ENCODE measurements at places on chromosomes 7 and 10. TPM values are rescaled to one million over a fixed set of nuclear protein-coding genes. Genes with fewer than 3 reads are reported as not detected.

GRCh38 chr10:13989616-13990015 is 341.1 kb downstream of the FRMD4A start:
- H3K4me1 ChIP-seq: peaks cover 6% of the 10 kb centered on the region
- no peak for DNase-seq
- no peaks in the 10 kb centered on the region for H3K36me3 ChIP-seq
- H3K27me3 ChIP-seq: no peaks in the 10 kb centered on the region
- peak overlapping the region; percentile 46 for H3K27ac ChIP-seq
- no peak overlapping the region for H3K4me3 ChIP-seq

DNA sequence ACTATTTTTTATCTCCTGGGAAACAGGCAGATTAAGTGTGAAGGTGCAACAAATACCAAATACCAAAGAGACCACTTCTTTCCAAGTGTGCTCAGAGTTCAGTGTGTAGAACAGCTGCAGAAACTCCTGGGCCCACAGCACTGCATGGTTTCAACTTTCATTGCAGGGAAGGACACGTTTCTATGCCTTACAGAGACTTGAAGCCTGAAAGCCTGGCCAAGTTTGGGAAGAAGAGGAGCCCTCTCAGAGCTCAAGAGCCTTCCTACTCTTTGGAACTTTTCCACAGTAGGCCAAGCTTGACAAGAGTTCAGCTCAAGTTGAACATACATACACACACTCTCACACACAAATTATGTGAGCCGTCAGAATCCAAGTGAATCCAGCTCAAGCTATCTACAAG is 2.5 kb downstream of the HOXA4 start:
- H3K36me3 ChIP-seq: no peaks in the 10 kb centered on the region
- peak overlapping the region; percentile 94 for H3K27ac ChIP-seq
- H3K4me3 ChIP-seq: no peak overlapping the region
- no peak for DNase-seq
- H3K4me1 ChIP-seq: peaks cover 57% of the 10 kb centered on the region
- H3K27me3 ChIP-seq: no peaks in the 10 kb centered on the region

GRCh38 chr10:75654772-75655171 is 223.3 kb downstream of the LRMDA start:
- H3K36me3 ChIP-seq: no peaks in the 10 kb centered on the region
- DNase-seq: no peak
- H3K4me3 ChIP-seq: no peak overlapping the region

GRCh38 chr7:26343320-26343832 is 51.7 kb downstream of the SNX10 start:
- DNase-seq: no peak
- no peak overlapping the region for H3K27ac ChIP-seq
- no peak overlapping the region for H3K4me3 ChIP-seq
- no peaks in the 10 kb centered on the region for H3K4me1 ChIP-seq
- no peaks in the 10 kb centered on the region for H3K36me3 ChIP-seq

DNA sequence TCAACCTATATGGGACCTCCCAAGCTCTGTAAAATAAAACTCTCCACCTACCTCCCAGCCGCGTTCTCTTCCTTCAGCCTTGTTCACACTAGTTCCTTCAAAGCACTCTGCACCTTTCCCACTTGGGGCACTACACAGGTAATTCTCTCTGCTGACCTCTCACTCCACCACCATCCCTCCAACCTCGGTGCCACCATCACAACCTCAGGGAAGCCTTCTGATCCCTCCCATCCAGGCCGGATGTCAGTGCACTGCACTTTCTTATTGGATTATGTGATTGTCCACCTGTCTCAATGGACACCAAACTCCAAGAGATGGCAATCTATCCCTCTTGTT is 7.0 kb downstream of the LARP4B start:
- no peak overlapping the region for H3K4me3 ChIP-seq
- no peak for DNase-seq
- no peaks in the 10 kb centered on the region for H3K36me3 ChIP-seq
- H3K27me3 ChIP-seq: no peaks in the 10 kb centered on the region
- H3K4me1 ChIP-seq: peaks cover 58% of the 10 kb centered on the region
- H3K27ac ChIP-seq: no peak overlapping the region

DNA sequence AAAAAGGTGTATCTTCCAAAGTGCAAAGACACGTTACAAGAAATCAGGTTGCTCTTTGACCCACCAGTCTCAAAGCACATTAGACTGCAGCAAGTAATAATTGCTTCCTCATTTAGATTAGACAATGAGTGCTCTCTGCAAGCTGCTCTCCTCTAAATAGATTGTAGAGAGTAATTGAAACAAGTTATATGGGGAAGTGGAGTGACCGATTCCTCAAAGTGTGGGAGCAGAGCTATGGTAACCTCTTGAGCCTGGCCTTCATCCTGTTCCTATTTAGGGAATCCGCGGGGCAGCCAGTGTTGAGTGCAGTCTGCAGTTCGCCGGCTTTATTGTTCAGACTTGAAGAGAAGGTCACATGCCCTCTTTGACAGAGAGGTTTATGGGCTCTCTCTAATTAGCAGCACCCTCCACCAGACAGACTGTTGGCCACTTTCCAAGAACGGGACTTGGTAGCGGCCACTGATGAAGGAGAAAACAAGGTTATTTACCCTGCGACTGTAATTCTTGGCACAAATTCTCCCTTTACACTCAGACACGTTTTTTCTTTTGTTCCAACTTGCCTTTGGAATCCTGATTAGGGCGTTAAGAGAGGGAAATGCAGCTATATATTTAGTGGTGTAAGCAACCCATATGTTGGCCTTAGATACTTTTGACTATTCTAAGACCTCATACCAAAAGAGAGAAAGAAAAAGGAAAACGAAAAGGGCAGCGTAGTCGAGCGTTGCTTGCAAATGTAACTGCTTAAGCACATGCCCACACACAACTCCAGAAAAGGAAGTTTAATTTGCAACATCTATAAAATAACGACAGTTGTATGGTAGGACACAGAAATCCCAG is 107.5 kb downstream of the REEP3 start:
- no peaks in the 10 kb centered on the region for H3K36me3 ChIP-seq
- peak; percentile 59 for DNase-seq
- H3K4me3 ChIP-seq: peak overlapping the region; percentile 79
- peak overlapping the region; percentile 95 for H3K27ac ChIP-seq
- no peaks in the 10 kb centered on the region for H3K27me3 ChIP-seq

DNA sequence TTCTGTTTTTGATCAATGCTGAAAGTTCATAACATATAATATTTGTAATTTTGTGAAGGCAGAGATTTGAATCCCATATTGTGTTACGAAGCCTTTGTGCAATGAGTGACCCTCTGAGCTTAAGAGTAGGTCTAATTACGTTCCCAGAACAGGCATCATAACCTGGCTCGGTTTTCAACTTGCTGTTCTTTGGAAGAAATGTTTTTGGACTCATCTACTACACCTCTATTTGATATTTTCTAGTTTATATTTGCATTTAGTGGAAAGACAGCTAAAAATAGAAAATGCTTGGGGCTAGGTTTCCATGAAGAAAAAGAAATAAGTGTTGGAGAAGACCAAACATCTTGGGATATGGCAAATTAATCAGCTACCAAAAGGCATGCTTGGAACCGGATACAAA is 234.8 kb downstream of the AGMO start:
- H3K4me1 ChIP-seq: no peaks in the 10 kb centered on the region
- no peaks in the 10 kb centered on the region for H3K36me3 ChIP-seq

- H3K27ac ChIP-seq: no peak overlapping the region
- no peaks in the 10 kb centered on the region for H3K4me1 ChIP-seq
- no peak for DNase-seq
- no peaks in the 10 kb centered on the region for H3K36me3 ChIP-seq
- no peaks in the 10 kb centered on the region for H3K27me3 ChIP-seq
- no peak overlapping the region for H3K4me3 ChIP-seq
These were observed 50.6 kb downstream of the VPS41 start for GRCh38 chr7:38858259-38858884.

GRCh38 chr7:137930581-137930980 is 71.3 kb downstream of the CREB3L2 start:
- H3K4me1 ChIP-seq: peaks cover 21% of the 10 kb centered on the region
- H3K27ac ChIP-seq: no peak overlapping the region
- H3K27me3 ChIP-seq: no peaks in the 10 kb centered on the region
- H3K4me3 ChIP-seq: no peak overlapping the region

GRCh38 chr10:99346247-99346646 is 17.1 kb downstream of the CNNM1 start:
- no peak overlapping the region for H3K4me3 ChIP-seq
- no peak overlapping the region for H3K27ac ChIP-seq
- H3K36me3 ChIP-seq: no peaks in the 10 kb centered on the region
- H3K4me1 ChIP-seq: no peaks in the 10 kb centered on the region

DNA sequence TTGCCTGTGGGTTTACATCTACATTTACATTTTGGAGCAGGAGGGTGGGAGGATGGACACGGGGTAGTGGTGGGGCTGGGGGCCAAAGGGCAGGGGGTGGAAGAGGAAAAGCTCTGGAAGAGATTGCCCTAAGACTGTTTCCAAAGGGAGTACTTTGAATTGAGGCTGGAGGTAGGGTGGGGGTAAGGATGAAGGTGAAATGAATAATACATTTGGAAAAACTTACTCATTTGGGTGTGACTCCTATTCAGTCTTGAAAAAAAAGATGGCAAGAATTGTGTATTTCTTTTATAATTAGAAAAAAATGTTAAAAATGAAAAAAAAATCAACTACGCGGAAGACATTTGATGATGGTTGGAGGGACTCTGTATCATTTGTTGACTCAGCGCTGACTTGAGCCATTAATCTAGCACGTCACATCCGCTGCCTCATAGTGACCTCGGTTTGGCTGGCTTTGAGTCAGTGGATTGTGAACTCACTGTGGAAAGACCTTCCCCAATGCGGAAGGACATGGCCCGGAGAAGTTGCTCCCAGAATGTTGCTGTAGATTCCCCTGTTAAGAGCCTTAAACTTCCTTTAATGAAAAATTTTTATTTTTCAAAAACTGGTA is 2.8 kb downstream of the FAM180A start:
- H3K36me3 ChIP-seq: no peaks in the 10 kb centered on the region
- no peaks in the 10 kb centered on the region for H3K4me1 ChIP-seq
- peak; percentile 72 for DNase-seq
- H3K4me3 ChIP-seq: no peak overlapping the region
- H3K27ac ChIP-seq: no peak overlapping the region

- H3K27ac ChIP-seq: no peak overlapping the region
- no peaks in the 10 kb centered on the region for H3K4me1 ChIP-seq
- no peak overlapping the region for H3K4me3 ChIP-seq
- no peaks in the 10 kb centered on the region for H3K27me3 ChIP-seq
- no peaks in the 10 kb centered on the region for H3K36me3 ChIP-seq
These were observed 23.9 kb upstream of the CALD1 start for GRCh38 chr7:134755422-134756022.

GRCh38 chr10:66180021-66180420 is 745.8 kb upstream of the LRRTM3 start:
- no peaks in the 10 kb centered on the region for H3K27me3 ChIP-seq
- H3K4me1 ChIP-seq: no peaks in the 10 kb centered on the region
- no peaks in the 10 kb centered on the region for H3K36me3 ChIP-seq

DNA sequence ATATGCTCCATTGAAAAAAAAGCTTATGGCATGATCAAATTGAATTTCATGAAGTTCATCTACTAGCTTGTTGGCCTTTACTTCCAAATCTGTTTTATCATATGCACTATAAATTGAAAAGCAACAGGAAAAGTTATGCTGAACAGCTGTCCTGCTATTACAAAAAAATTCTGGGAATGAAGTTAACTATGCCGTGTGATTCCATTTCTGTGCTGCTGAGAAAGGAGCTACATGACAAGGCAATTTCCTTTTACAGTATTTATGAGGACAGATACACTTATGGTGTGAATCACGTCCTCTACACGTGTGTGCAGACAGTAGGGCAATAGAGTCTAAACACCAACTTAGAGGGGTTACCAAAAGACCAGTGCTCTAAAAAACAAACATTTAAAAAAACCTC is 426.5 kb upstream of the AKR1E2 start:
- H3K27me3 ChIP-seq: no peaks in the 10 kb centered on the region
- H3K27ac ChIP-seq: no peak overlapping the region
- no peak for DNase-seq
- peaks cover 6% of the 10 kb centered on the region for H3K4me1 ChIP-seq
- no peak overlapping the region for H3K4me3 ChIP-seq

DNA sequence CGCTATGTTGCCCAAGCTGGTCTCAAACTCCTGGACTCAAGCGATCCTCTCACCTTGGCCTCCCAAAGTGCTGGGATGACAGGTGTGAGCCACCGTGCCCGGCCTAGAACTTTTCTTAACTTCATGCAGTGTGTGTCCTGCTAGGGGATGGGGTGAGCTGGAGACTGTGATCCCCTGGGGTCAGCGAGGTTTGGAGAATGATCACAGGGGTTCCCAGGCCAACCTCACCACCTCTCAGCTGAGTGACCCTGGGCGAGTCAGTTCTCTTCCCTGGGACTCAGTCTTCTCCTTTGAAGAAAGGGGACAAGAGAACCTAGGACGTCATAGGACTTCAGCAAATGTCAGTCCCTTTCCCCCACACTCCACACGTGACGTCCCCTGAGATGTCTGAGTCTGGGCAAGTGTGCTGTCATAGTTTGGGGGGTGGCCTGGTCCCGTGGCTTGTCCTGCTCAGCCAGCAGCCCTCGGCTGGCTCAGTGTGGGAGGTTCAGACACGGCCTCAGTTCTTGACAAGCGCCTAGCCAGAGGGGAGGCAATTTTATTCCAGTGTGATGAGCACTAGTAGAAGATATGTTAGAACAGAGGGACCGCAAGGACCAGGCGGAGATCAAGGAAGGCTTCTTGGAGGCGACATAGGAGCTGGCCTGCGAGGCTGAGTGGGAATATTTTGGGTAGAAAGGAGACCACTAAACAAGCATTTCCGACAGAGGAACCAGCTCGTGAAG is 43.3 kb upstream of the ELN start:
- H3K4me1 ChIP-seq: no peaks in the 10 kb centered on the region
- no peak overlapping the region for H3K27ac ChIP-seq
- H3K4me3 ChIP-seq: no peak overlapping the region
- H3K27me3 ChIP-seq: no peaks in the 10 kb centered on the region
- DNase-seq: peak; percentile 19

DNA sequence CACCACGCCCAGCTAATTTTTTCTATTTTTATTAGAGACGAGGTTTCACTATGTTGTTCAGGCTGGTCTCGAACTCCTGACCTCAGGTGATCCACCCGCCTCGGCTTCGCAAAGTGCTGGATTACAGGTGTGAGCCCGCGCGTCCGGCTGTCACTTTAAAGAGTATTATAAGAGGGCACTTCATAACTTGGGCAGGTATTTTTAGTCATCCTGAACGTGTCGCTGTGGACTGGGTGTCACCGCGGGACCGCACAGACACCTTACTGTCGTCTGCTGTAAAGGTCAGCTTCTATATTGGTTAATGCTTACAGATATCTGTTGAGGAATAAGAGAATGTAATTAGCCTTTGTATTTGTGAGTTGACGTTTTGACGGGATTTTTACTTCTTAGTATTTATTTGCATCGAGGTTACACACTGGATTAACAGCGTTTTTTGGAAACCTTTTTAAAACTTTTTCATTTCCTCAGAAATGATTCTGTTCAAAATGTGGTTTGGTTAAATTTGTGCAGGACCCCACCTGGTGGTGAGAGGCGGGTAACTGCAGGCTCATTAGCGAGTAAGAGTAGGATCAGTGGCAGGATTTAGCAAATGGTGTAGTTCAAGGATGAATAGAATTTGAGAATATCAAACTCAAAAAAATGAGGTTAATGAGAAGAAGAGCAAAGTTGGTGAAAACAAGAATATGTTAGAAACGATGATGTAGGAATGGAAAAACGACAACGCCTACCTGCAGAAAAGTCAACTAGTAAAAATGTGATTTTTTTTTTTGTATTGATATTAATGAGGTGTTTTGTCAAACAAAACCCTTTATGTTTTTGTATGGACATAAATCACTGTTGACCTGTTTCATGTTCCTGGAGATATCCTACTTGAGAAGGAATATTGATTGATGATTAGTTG is 3.2 kb downstream of the DNAJB6 start:
- DNase-seq: peak; percentile 67
- H3K4me1 ChIP-seq: peaks cover 48% of the 10 kb centered on the region
- H3K27ac ChIP-seq: peak overlapping the region; percentile 94
- H3K27me3 ChIP-seq: no peaks in the 10 kb centered on the region
- peak overlapping the region; percentile 71 for H3K4me3 ChIP-seq

The PRPS1L1 gene
- not detected for total RNA-seq

The NUTM2E gene
- total RNA-seq: 0.30 TPM

The NFKB2 gene
- total RNA-seq: 12.8 TPM

The ANKMY2 gene
- total RNA-seq: 11.4 TPM
